Tibial nerve (tissue), 4 donors: ENCODE measurements at places on chromosomes 16 and 17. TPM values are rescaled to one million over a fixed set of nuclear protein-coding genes. Genes with fewer than 3 reads are reported as not detected.

The GPR142 gene
- 0.59 TPM for total RNA-seq

The RNF112 gene
- 0.44 TPM for total RNA-seq

The KRTAP4-4 gene
- not detected for total RNA-seq

The TRIM47 gene
- 79.0 TPM for total RNA-seq

The TAC4 gene
- total RNA-seq = not detected

GRCh38 chr16:50038756-50039529, 13.9 kb downstream of the CNEP1R1 start:
- peak; percentile 64 for DNase-seq
- peak overlapping the region; percentile 58 for H3K27ac ChIP-seq
- H3K36me3 ChIP-seq = no peaks in the 10 kb centered on the region
- H3K27me3 ChIP-seq = no peaks in the 10 kb centered on the region
- no peak overlapping the region for H3K4me3 ChIP-seq
- no peaks in the 10 kb centered on the region for H3K4me1 ChIP-seq

DNA sequence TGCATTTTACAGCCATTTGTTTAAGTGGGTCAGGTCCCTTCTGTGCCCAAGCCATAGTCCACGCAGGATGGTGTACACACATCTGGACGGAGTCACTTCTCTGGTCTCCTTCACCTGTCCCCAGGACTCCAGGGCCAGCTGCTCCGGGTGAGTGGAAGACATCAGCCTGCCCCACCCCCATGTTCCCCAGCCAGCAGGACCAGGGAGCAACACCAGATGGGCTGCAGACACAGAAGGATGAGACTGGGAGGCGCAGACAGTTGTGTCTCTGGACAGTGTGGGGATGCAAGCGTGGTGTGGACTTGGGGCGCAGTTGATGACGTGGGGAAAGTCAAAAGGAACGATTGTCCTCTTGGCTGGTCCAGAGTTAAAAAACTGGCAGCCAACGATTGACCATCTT, 24.6 kb upstream of the WFDC1 start:
- H3K4me3 ChIP-seq = no peak overlapping the region
- DNase-seq = no peak
- no peaks in the 10 kb centered on the region for H3K4me1 ChIP-seq
- no peaks in the 10 kb centered on the region for H3K36me3 ChIP-seq

DNA sequence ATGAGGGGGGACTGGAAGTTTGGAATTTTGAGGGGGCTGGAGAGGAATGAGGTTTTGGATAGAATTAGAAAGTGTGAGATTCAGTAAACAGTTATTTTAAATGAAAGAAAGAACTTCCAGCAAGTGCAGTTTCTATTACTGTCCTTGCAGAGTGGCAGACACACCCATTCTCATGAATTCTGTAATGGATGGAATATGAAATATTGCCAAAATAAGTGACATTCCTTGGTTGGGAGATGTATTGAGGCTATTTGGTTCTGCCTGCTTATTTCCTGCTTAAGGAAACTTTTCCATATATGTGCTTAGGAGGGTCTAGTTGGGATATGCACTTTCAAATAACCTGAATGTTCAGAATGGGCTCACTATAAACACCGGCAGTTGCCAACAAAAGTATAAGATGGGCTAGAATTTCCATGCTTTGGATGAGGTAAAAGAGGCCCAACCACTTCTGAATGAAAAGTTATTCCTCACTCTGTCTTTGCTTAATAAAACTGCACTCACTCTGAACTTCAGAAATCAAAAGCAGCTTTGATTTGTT, 434.4 kb downstream of the CA10 start:
- no peak overlapping the region for H3K4me3 ChIP-seq
- H3K27me3 ChIP-seq = no peaks in the 10 kb centered on the region
- DNase-seq = no peak
- H3K27ac ChIP-seq = no peak overlapping the region
- no peaks in the 10 kb centered on the region for H3K4me1 ChIP-seq

DNA sequence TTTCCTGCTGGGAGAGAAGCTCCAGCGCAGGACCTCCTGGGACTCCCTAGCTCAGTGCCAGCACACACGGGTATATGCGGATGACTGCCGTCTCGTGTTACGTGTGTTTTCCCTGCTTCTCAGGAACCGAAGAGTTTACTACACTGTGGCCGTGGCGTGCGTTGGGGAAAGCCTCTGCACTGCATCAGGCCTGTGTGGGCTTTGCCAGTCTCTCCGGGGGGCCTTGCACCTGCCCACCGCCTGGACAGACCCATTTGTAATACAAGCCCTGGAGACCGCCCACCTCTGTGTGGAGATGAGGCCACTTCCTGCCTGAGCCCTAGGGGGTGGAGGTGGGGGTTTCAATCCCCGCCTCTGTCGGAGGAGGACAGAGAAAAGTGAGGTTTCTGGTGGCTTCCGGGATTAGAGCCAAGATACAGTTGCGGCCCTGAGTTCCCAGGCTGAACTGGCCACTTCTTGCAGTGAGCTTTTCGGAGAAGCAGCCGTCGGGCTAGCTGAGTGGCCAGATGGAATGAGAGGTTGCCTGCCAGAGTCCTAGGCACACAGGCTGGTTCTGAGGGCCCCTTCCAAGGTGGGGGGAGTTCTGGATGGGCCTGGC, 43.4 kb upstream of the GSE1 start:
- H3K4me1 ChIP-seq = peaks cover 9% of the 10 kb centered on the region
- H3K27ac ChIP-seq = no peak overlapping the region
- no peaks in the 10 kb centered on the region for H3K36me3 ChIP-seq

DNA sequence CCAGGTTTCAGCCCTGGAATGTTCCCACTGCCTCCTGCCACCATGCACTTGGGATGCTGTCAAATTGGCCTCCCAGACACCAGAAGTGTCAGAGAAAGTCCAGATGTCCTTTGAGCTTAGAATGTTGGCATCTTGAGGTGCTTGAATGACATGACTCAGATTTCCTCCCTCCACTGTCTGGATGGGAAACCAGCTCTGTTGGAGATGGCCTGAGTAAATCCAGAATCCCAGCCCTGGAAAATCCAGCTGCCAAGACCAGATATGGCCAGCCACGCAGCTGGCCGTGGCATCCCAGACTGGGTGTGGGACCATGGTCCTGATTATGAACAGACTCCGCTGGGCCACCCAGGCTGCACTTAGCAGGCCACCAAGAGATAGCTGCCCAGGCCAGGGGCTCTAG, 57.0 kb upstream of the CLEC3A start:
- no peak for DNase-seq
- H3K27ac ChIP-seq = no peak overlapping the region
- no peaks in the 10 kb centered on the region for H3K27me3 ChIP-seq
- H3K4me3 ChIP-seq = no peak overlapping the region
- no peaks in the 10 kb centered on the region for H3K36me3 ChIP-seq

DNA sequence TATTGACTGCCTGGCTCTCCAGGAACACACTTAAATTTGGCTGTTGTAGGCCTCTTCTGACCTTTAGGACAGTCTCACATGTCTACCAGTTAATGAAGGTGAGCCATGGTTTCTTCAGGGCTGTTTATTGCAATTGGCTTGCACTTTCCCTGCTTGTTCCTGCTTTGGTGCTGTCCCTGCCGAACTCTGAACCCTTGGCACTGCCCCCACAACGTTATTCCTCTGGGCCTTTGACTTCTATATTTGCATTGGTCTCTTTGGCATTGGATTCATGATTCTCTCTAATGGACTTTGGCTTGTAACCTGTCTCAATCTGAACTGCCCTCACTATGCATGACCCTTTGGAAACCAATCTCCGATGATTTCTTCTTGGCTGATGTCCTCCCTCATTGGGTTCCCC, 299.4 kb downstream of the UTP18 start:
- H3K4me3 ChIP-seq = no peak overlapping the region
- H3K4me1 ChIP-seq = no peaks in the 10 kb centered on the region
- no peaks in the 10 kb centered on the region for H3K36me3 ChIP-seq

DNA sequence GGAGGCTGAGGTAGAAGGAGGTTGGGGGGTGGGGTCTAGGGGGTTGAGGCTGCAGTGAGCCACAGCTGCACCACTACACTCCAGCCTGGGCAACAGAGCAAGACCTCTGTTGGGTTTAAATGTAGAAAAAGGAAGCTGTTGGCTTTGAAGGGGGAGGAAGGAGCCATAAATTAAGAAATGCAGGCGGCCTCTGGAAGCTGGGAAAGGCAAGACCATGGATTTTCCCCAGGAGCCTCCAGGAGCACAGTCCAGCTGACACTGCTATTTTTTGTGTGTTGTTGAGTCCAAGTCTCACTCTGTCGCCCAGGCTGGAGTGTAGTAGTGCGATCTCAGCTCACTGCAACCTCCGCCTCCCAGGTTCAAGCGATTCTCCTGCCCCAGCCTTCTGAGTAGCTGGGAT, 15.9 kb downstream of the LITAF start:
- H3K4me1 ChIP-seq = peaks cover 54% of the 10 kb centered on the region
- H3K27ac ChIP-seq = no peak overlapping the region
- no peaks in the 10 kb centered on the region for H3K27me3 ChIP-seq
- H3K36me3 ChIP-seq = no peaks in the 10 kb centered on the region
- DNase-seq = no peak
- no peak overlapping the region for H3K4me3 ChIP-seq

- peak overlapping the region; percentile 77 for H3K27ac ChIP-seq
- H3K36me3 ChIP-seq = no peaks in the 10 kb centered on the region
- DNase-seq = no peak
- H3K27me3 ChIP-seq = no peaks in the 10 kb centered on the region
- H3K4me1 ChIP-seq = peaks cover 21% of the 10 kb centered on the region
- peak overlapping the region; percentile 79 for H3K4me3 ChIP-seq
These were observed 1.4 kb downstream of the CDH11 start for GRCh38 chr16:65120461-65120830.

GRCh38 chr16:50540711-50541007, 7.5 kb upstream of the NKD1 start:
- H3K27ac ChIP-seq = no peak overlapping the region
- H3K4me1 ChIP-seq = no peaks in the 10 kb centered on the region
- H3K4me3 ChIP-seq = no peak overlapping the region
- no peak for DNase-seq

GRCh38 chr16:50272111-50272571, 5.8 kb downstream of the ADCY7 start:
- peaks cover 16% of the 10 kb centered on the region for H3K4me1 ChIP-seq
- H3K36me3 ChIP-seq = no peaks in the 10 kb centered on the region
- H3K27ac ChIP-seq = no peak overlapping the region
- DNase-seq = no peak
- H3K4me3 ChIP-seq = no peak overlapping the region
- H3K27me3 ChIP-seq = no peaks in the 10 kb centered on the region
